CD4-positive, CD25-positive, alpha-beta regulatory T cell (primary cell): ENCODE measurements at places on chromosomes 3 and 15. TPM values are rescaled to one million over a fixed set of nuclear protein-coding genes. Genes with fewer than 3 reads are reported as not detected.

Gene SKOR1
- polyA plus RNA-seq: not detected

Gene RCCD1
- 2.2 TPM for polyA plus RNA-seq

Gene PLA2G4B
- 3.4 TPM for polyA plus RNA-seq

Gene SLC22A14
- polyA plus RNA-seq: not detected

Gene GALNT15
- not detected for polyA plus RNA-seq

Gene ADAMTS7
- not detected for polyA plus RNA-seq

Gene PPM1M
- 104 TPM for polyA plus RNA-seq

Gene RASL12
- polyA plus RNA-seq: not detected

Gene AGTR1
- not detected for polyA plus RNA-seq

Gene KPNA4
- polyA plus RNA-seq: 6.9 TPM

Gene LRRC34
- polyA plus RNA-seq: 0.62 TPM

Gene MAGEL2
- polyA plus RNA-seq: not detected

Gene OCA2
- polyA plus RNA-seq: not detected

Gene ADPRH
- 17.0 TPM for polyA plus RNA-seq

Gene EPHB1
- polyA plus RNA-seq: 0.84 TPM

Gene CD200
- polyA plus RNA-seq: 2.8 TPM

Gene PLSCR2
- polyA plus RNA-seq: not detected

Gene PRR20G
- polyA plus RNA-seq: not detected

Gene CNTN4
- polyA plus RNA-seq: not detected

Gene SERINC4
- 1.9 TPM for polyA plus RNA-seq

Gene DLL4
- not detected for polyA plus RNA-seq

Gene GOLGA6B
- polyA plus RNA-seq: not detected

Gene HDC
- not detected for polyA plus RNA-seq

Gene MEX3B
- polyA plus RNA-seq: not detected

Gene IGF2BP2
- not detected for polyA plus RNA-seq

Gene TLR9
- polyA plus RNA-seq: not detected

Gene CGNL1
- not detected for polyA plus RNA-seq

Gene CLSTN2
- polyA plus RNA-seq: not detected

Gene MON1A
- polyA plus RNA-seq: 14.9 TPM

Gene IQGAP1
- 102 TPM for polyA plus RNA-seq

Gene BUB1B
- not detected for polyA plus RNA-seq

Gene LRRIQ4
- polyA plus RNA-seq: not detected

Gene GRAMD2A
- polyA plus RNA-seq: not detected

Gene TMEM207
- not detected for polyA plus RNA-seq

Gene CAV3
- not detected for polyA plus RNA-seq

Gene CLDN16
- not detected for polyA plus RNA-seq

Gene AADAC
- polyA plus RNA-seq: not detected

Gene UBR1
- 18.2 TPM for polyA plus RNA-seq

Gene ZDHHC23
- polyA plus RNA-seq: 0.52 TPM

Gene SCN11A
- polyA plus RNA-seq: not detected

Gene CHRNA3
- polyA plus RNA-seq: not detected

Gene COL7A1
- not detected for polyA plus RNA-seq

Gene C3orf70
- not detected for polyA plus RNA-seq

Gene DNAJC17
- 32.7 TPM for polyA plus RNA-seq

Gene EXD1
- not detected for polyA plus RNA-seq

Gene STRA6
- polyA plus RNA-seq: not detected

Gene CSPG4
- polyA plus RNA-seq: not detected

Gene SV2B
- polyA plus RNA-seq: not detected

Gene ABHD6
- 5.4 TPM for polyA plus RNA-seq

Gene CDHR4
- polyA plus RNA-seq: not detected

Gene RHCG
- not detected for polyA plus RNA-seq

Gene SNX22
- 1.4 TPM for polyA plus RNA-seq

Gene MESP1
- 1.9 TPM for polyA plus RNA-seq

Gene GOLGA8A
- polyA plus RNA-seq: 4.6 TPM

Gene HESX1
- 0.78 TPM for polyA plus RNA-seq

Gene ITIH1
- not detected for polyA plus RNA-seq

Gene DET1
- polyA plus RNA-seq: 2.2 TPM

Gene ARPP21
- polyA plus RNA-seq: not detected
